Stimulated activated CD4-positive, alpha-beta T cell treated with anti-CD3 and anti-CD28 coated beads, Interleukin-2, amount 100 ng/mL, for 24 hours (primary cell): ENCODE measurements at places on chromosomes 1 and 21.

DNA sequence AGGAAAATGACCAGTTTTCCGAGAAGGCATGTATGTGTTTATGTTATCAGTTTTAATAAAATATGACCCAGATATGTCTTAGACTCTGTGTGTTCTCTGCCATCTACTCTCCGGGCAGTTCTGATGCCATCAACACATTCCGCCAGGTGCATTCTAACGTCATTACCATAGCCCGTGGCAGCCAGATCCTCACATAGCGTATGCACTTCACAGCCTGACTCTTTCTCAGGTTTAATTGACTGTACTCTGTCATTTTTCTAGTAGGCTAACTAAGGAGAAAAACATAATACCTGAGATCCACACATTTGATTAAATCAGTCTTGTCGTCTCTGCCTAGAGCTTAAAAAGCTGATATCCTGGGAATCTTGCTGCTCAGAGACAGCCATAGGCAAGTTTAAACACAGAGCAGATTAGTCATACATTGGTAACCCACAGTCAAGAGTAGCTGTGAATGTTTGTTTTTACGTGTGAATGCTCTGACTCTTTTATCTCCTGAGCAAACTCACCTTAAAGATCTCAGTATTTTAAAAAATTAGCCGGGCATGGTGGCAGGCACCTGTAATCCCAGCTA, 175.9 kb downstream of the GREM2 start:
- DNase-seq: no peak

- DNase-seq: peak; percentile 14
Observed at GRCh38 chr1:220487297-220487820, 40.6 kb upstream of the MARK1 start.

GRCh38 chr1:25744140-25744581, 55.8 kb upstream of the SELENON start:
- no peak for DNase-seq

DNA sequence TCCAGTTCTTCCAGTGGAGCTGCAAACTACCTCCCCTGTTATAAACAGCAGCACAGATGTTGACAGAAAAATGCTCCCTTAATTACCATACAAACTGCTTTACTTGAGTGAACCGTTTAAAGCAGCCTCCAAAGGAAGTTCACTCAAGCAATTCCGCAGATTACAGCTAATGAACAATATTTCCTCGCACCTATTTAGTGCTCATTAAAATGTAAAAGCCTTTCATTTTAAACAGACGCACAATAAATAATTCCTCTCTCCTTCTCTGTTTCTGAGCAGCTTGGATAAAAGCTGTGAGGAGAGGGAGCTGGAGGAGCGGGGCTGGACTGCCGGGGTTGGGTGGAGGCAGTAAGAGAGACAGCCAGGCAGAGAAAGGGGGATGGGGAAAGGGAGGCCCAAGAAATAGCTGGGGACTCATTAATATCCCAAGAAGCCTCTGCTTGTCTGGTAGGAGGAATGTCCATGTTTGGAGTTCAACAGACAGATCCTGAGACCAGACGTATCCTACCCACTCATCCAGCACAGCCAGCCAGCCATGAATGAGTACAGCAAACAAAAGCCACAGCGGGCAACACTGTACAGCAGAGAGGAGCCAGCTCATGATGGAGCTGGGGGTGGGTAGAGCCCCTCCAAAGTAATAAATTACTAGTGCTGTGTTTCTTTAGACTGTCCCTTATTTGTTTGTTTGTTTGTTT, 227.7 kb downstream of the GPATCH2 start:
- no peak for DNase-seq

DNA sequence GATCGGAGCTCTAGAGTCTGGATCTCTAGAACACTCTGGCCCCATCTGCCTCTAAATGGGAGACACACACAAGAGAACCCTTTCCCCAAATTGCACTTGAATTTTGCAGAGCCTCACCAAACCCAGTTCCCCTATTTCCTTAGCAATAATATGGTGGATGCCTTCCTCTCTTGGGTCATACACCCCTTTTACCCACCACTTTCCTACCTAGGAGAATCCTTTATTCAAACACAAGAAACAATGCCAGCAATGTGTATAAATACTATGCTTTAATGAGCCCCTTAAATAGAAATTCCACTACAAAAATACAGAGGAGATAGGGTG, 760 bp upstream of the SF3B4 start:
- no peak for DNase-seq

GRCh38 chr1:188169971-188170370, 1341.2 kb downstream of the PLA2G4A start:
- DNase-seq: no peak

- DNase-seq: no peak
Observed at GRCh38 chr1:10836726-10837125, 40.3 kb upstream of the CASZ1 start.

DNA sequence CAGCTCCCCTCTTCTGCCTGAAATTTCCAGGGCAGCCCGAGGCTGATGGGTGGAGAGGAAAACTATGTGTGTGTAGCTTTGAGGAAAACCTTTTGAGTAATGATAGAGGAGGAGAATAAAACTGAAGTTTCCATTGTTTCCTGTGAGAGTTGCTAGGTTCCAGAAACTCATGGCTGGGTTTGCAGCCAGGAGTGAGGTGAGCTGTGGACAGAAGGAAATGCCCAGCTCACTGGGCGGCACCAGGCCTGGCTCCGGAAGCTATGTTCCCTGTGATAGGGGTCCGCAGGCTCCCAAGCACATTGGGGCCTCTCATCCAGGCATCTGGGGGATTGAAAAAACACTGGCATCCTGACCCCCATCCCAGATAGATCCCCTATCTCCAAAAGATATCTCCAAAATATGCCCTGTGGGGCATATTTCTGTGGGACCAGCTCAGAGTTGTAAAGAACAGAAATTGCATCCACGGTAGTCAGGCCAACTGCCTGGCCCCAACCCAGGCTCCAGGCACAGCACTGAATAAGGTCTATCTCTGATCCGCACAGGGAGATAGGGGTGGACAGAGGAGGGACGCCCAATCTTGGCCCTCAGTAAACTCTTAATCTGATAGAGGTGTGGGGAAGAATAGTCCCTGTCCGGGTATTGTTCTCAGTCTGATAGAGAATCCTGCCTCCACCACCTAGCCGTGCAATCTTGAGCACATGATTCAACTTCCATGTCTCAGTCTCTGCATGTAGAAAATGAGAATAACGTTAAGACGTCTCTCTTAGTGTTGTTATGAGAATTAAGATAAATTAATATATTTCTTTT, 1.8 kb upstream of the HSPG2 start:
- DNase-seq: no peak

DNA sequence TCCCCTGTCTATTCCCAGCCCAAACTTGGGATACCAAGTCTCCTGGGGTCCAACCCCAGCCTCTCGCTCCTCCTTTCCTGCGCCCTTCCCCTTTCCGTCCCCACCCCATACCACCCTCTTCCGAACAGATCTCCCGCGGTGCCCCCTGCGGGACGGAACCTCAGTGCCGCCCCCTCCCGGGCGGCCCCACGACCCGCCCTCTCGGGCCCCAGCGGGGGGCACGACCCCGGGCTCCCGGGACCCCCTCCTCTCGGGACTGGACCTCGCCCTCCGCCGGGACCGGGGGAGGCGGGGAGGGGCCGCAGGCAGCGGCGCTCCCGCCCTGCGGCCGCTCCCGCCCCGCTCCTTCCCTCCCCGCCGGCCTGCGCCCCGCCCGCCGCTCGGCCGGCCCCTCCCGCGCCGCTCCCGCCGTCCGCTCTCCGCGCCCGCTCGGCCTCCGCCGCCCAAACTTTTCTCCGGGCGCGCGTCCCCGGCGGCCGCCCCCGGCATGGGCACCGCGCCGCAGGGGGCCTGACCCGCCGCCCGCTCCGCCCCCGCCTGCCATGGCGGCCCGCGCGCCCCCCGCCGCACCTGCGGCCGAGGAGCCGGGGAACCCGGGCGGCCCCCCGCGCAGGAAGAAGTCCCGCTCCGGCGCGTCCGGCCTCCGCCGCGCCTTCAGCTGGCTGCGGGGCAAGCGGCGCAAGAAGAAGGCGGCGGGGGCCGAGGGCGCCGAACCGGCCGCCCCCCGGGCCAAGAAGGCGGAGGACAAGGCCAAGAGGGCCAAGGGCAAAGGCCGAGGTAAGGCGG, 39.0 kb upstream of the SYNC start:
- no peak for DNase-seq

DNA sequence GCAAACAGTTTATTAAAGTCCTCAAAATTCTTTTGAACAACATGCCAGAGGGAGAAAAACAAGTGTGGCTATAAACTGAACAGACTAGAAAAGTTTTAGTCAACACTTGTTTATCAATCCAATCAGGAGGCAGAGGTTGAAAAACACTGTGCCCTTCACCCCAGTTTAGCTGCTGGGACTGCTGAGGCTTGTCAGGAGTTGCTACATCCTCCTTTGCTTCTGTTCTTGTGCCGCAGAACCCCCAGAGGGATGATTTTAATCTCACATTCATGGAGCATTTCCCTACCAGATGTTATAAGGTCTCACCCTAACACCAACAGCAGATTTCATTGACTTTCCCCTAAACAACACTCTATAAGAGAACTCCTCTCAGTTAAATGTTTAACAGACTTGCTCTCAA, 321.2 kb downstream of the VAV3 start:
- DNase-seq: no peak

GRCh38 chr1:222912730-222913129, 97.9 kb downstream of the DISP1 start:
- no peak for DNase-seq

GRCh38 chr1:217138799-217139466, 415.7 kb upstream of the ESRRG start:
- DNase-seq: no peak

DNA sequence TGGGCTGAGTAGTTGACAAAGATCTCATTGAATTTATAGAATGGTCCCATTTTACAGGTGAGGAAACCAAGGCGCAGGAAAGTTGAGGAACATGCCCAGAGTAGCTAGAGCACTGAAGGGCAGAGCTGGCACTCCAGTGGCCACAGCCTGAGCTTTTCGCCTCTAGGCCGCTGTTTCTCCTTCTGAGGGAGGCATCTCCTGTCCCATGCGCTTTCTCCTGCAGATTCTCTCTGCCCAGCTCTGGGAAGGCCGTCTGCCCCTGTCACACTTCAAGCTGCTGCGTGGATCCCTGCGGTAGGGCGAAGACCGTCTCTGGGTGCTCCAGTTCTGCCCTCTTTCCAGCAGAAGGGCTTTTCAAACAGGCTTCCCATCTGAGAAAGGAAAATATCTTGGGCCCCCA, 159.9 kb downstream of the ACTL8 start:
- no peak for DNase-seq

GRCh38 chr21:25507522-25507921, 99.8 kb downstream of the MRPL39 start:
- no peak for DNase-seq

GRCh38 chr1:154849645-154850131, 20.4 kb downstream of the KCNN3 start:
- DNase-seq: peak; percentile 26

- DNase-seq: no peak
Observed at GRCh38 chr1:30331415-30332065, 391.8 kb downstream of the MATN1 start.

DNA sequence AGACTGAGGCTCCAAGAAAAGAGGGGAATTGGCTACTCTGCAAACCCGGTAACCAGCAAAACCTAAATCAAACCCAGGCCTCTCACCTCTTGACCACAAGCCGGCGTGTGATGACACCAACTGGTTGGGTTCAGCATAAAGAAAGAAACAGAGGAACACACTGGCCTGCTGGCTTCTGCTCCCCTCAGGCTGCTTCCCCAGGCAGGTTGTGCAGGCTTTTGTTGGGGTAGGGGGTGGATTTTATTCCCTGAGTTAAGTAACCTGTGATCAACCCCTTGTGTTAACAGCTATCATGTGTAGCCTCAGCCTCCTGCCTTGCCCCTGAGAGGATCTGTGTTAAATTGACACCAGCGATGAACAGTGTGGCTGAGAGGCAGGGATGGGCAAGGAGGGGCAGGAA, 111.6 kb upstream of the ZBTB40 start:
- no peak for DNase-seq

GRCh38 chr1:36584874-36585453, 102.3 kb upstream of the CSF3R start:
- DNase-seq: no peak

DNA sequence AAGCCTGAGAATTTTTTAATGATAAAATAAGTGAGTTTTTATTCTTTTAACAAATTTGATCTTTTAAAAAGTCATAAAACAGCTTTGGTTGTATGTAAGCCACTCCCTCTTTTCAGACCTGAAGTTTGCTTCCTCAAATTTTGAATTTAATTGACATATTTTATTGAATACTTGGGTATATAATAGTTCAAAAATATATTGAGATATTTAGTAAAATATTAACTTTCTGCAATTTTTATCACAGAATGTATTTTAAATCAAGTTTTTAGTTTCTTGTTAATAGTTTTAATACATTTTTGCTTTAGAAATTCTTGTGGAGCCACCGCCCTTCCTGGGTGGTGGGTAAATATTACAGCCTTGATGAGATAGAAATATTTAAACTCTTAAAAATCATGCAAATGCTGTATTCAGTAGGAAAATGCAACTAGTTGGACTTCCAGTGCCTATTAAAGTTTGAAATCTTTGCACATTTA, 867 bp downstream of the PTPRC start:
- no peak for DNase-seq

DNA sequence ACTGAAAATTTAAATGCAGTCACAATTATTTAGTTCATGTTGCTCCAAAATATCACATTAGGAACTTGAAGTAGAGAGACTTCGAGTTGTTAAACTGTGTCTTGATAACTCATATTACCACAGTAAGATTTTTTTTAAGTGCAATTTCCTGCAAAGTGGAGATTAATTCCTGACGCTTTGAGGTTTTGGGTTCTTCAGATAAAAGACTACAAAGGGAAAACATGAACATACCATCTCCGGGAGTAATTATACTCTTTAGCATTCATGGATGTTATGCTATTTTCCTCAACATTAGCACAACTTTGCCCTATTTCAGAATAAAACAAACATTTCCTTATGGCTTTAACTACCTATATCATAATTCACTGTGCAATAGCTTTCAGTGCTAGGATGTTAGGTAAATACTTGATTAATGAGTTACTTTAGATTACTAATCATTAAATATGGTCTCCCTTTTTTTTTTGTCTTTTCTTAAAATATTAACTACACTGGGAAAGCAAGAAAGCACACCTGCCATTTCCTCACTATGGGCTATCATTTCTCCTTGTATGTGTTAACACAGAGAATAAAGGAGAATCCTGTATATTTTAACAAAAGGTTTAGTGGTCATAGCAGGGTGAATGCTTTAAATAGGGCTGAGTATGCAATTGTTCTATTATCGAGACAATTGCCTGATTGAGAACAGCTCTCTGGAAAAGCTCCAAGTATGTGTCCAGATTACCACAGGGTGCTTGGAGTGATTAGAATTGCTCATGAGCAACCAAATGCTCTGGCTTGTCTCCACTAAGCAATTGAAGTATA, 252.5 kb upstream of the C1orf105 start:
- DNase-seq: no peak

GRCh38 chr21:33801424-33802405, 113.9 kb downstream of the ATP5PO start:
- no peak for DNase-seq

GRCh38 chr1:222880587-222880986, 65.7 kb downstream of the DISP1 start:
- DNase-seq: peak; percentile 20

GRCh38 chr1:59044535-59045121, 252.3 kb upstream of the FGGY start:
- no peak for DNase-seq

GRCh38 chr1:4176841-4177240, 276.8 kb upstream of the C1orf174 start:
- DNase-seq: no peak
